ENCODE measurements at places on chromosomes 1 and 21. TPM values are rescaled to one million over a fixed set of nuclear protein-coding genes. Genes with fewer than 3 reads are reported as not detected.
A peak's percentile ranks its signal among the peaks of the same experiment; 100 is the strongest.

GRCh38 chr1:25478633-25479032 lies 47.9 kb downstream of the MACO1 start:
- no peak for DNase-seq

Gene SPATA46
- total RNA-seq, result not detected

Gene WLS
- total RNA-seq, result 50.8 TPM

Gene ELAVL4
- total RNA-seq, result not detected

Gene FAM229A
- 2.0 TPM for total RNA-seq

DNA sequence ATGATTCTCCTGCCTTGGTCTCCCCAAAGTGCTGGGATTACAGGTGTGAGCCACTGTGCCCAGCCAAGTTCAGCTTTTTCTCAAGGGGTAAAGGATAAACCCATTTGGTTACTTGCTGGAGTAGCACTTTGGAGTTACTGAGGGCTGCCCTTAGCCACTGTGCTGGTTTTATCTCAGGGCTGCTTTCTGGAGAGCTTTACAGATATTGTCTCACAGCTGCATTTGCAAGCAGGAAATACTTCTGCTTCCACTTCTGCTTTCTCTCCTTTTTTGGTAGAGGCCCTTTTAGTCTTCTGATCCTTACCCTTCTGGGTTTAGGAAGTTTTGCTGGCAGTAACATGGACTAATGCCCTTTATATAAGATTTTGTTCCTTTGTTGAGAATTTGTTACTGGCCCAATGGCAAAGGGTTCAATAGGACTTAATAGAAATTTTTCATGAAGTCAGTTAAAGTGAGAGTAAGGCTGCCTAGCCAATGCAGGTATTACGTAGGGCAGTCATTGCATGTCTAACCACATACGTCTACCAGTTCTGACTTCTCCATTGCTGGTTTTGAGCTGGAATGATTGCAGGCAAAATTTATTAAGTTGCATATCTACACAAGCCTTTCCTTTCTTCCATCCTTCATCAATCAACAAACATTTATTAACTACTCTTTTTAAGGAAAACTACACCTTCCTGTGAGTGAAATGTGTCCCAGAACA lies 24.4 kb downstream of the CAP1 start:
- DNase-seq, result no peak

Gene GUCA2A
- not detected for total RNA-seq

DNA sequence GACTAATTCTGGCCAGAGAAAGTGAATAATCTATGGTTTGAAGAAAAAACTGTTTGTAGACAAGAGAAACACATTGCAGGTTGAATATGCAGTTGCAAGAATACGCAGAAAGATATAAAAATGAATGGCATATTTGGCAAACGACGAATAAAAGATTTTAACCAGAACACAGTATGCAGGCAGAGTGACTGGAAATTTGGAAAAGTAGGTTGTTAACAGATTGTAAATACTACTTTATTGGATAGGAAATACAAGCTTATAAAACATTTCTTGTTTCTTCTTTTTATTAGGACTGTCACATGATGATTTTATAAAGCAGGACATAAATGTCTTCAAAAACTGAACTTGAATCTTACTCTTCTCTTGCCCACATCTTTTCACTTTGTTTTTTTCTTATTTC lies 573.3 kb upstream of the PBX1 start:
- no peak for DNase-seq

Gene WDR64
- 0.17 TPM for total RNA-seq

Gene ETS2
- 26.2 TPM for total RNA-seq

DNA sequence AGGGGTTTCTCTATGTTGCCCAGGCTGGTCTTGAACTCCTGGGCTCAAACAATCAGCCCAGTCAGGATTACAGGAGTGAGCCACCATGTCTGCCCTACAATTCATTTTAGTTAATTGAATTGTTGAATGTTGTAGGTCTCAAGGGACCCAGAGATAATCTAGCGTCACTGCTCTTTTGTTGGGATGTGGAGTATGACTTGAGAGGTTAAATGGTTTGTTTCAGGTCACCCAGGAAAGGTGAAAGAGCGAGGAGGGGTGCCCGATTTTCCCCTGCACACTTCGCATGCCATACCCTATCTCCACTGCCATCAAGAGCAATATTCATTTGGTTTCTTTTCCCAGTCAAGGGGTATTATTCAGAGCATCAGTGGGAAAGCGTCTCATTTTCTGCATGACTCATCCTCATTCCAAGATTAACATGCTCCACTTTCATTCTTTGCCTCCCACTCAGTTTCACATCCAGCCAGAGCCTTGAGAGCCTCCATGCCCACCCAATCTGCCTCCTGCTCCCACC lies 13.1 kb upstream of the SLC30A1 start:
- peak; percentile 51 for DNase-seq

DNA sequence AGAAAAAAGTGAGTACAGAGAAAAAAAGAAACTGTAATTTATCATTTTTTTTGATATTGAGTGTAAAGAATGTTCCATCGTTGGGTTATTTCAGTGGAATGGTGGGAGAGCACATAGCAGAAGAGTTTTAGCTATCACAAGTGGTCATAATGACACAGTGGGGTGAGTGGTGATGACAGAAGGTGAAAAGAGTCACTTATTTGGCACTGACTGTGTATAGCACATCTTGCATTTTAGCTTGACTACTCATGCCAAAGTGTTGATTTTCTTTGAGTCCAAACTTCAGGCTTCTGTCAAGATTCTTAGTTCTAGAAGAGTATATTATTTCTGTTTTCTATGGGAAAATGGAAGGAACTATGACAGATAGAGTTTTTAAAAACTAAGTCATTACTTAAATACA lies 261.2 kb downstream of the GRIK1 start:
- DNase-seq, result no peak

Gene AMY2B
- total RNA-seq, result 0.51 TPM

DNA sequence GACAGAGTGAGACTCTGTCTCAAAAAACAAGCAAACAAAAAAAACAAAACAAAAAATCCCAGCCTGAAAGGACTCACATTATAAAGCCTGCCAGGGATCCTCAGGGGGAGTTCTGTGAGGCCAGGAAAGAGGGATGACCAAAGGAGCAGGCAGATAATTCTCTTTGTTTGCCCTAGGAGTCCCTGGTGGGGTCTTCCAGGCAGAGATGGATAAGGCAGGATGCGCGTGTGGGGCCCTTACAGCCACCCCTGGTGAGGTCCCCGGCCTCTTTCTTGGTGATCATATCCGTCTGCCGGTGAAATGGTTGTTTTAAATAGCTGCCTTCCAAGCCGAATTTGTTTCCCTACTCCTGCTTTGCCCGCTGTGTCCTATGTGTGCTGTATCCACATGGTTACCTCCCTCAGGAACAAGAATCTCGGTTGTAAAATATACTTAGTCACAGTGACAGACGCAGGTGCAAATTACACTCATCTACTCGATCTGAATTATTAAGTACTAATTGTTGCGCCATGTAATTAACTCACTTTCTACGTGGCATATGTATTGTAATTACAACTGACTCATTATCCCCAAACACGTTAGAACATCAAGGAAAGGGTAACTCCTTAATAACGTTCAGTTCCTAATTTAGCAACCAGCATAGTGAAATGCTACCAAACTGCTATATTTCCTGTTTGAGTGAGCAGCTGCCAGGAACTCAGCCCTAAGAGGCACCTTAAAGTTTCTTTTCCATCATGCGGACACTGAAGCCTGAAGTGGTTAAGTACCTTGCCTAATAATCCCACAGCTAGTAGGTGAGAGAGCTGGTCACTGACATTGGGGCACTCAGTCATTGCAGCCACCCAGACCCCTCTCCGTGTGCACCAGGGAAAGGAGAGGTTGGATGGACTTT lies 106.4 kb downstream of the ZSCAN20 start:
- DNase-seq, result no peak

Gene PITHD1
- total RNA-seq, result 41.2 TPM

Gene AQP10
- not detected for total RNA-seq

Gene APOBEC4
- not detected for total RNA-seq

Gene RIIAD1
- total RNA-seq, result not detected

Gene BEND5
- 0.47 TPM for total RNA-seq

All from dermis blood vessel endothelial cell (primary cell).